ENCODE measurements at places on chromosomes 2 and 18.

- no peak for DNase-seq
Observed at GRCh38 chr18:23877371-23877770, 137.2 kb upstream of the TTC39C start.

DNA sequence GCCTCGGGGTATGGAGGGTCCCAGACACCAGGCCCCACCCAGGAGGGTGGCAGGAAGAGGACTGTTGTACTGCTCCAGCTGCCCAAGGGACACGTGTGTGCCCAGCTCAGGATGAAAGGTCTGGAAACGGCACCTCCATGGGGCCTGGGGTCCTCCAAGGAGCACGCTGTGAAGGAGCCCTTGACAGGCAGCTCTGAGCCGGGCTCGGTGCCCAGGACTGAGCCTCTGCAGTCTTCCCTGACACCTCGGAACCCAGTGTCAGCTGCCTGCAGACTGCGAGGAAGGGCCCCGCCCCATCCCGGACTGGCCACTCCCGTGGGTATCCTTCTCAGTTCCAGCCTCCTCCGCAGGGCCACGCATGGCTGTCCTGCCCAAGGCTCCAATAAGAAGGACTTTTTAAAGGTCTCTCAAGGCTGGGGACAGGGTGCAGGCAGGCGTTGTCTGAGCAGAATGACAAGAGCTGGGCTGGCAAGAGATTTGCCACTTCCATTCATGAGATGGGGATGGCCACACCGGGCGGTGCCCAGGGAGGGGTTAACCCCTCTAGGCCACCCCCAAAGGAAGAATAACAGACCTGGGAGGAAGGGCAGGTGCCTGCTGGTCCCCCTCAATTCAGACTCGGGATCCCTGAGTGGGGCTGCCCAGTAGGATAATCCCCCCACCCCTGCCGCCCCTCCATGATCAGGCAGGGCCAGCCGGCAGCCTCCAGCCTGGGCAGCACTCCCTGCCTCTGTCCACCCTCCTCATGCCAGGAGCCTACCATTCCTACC lies 8.9 kb downstream of the ECEL1 start:
- DNase-seq, result no peak

DNA sequence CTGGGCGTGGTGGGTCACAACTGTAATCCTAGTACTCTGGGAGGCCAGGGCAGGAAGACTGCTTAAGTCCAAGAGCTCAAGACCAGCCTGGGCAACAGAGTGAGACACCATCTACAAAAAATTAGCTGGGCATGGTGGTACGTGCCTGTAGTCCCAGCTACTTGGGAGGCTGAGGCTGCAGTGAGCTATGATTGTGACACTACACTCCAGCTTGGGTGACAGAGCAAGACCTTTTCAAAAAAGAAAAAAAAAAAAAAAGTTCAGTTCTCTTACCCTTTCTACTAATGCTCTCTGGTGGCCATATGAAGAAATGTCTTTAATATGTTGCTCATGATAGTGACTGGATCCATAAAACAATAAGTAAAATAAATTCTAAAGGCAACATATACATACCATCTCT lies 14.9 kb downstream of the TYW5 start:
- DNase-seq, result no peak

DNA sequence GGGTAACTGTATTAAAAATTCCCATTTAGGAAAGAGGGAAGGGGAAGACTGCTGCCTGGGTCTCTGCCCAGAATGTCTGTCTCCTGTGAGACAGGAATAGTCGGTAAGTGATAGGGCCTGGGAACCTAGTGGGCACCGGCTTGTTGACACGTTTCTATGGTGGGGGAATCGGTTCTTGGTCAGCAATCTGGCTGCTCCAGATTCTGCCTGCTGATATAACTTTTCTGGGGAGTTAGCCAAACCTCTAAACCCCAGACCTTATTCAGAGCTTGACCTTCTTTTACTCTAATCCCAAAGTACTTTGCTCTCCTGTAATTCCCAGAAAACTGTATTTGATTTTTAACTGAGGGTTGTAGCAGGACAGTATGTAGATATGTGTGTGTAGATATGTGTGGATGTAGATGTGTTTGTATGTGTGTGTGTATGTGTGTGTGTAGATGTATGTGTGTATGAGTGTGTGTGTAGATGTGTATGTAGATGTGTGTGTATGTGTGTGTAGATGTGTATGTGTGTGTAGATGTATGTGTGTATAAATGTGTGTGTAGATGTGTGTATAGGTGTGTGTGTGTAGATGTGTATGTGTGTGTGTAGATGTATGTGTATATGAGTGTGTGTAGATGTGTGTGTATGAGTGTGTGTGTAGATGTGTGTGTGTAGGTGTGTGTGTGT lies 61.8 kb upstream of the TXNDC2 start:
- peak; percentile 41 for DNase-seq

GRCh38 chr2:109331896-109332848 lies 203.2 kb downstream of the SH3RF3 start:
- DNase-seq, result peak; percentile 94

DNA sequence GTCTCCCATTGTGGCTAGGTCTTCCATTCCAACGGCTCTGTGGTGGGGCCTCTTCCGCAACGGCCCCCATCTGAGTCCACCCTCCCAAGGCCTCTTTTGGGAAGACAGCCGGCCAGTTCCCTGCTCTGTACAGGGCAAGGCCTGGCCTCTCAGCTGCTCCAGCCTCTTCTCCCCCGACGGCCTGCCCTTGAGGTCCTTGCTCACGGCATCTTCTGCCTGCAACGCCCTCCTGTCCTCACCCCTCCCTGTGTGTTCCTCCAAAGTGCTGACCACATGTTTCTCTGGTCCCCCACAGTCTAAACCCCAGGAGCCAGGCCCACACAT lies 16.0 kb downstream of the HS6ST1 start:
- no peak for DNase-seq

DNA sequence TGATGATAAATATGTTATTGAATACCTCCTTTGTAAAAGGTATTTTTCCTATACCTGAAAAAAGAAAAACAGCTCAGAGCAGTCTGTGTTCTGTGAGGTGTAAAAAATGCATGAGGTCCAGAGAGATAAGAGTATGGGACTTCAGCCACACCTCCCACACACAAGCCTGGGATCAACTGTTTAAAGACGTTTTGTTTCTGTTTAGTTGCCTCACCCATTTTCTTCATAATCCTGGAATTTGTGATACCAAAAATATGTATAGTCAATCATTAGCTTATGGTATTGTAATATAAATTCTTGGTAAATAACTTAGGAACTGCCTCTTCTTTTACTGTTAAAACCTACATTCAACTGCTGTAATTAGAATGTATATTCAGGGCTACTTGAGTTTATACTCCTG lies 1322.9 kb upstream of the TMEFF2 start:
- no peak for DNase-seq

- no peak for DNase-seq
Observed at GRCh38 chr18:48050176-48050575, 119.7 kb upstream of the SMAD2 start.

- DNase-seq, result no peak
Observed at GRCh38 chr2:69422198-69422597, 15.0 kb downstream of the NFU1 start.

- peak; percentile 63 for DNase-seq
Observed at GRCh38 chr2:226611944-226612318, 187.7 kb downstream of the IRS1 start.

DNA sequence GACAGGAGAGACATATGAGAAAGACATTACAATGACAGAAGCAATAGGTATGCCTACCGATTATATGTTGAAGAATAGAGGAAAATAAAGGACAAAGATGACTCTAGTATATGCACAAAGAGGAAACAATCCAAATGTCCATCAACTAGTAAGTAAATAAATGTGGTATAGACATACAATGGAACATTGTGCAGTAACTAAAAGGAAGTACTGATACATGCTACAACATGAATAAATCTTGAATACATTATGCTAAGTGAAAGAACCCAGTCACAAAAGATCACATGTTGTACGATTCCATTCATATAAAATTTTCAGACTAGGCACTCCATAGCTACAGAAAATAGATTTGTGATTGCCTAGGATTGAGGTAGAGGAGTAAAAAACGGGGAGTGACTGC lies 28.5 kb upstream of the PGAP1 start:
- no peak for DNase-seq

GRCh38 chr2:168907940-168908662 lies 7.0 kb downstream of the G6PC2 start:
- no peak for DNase-seq

DNA sequence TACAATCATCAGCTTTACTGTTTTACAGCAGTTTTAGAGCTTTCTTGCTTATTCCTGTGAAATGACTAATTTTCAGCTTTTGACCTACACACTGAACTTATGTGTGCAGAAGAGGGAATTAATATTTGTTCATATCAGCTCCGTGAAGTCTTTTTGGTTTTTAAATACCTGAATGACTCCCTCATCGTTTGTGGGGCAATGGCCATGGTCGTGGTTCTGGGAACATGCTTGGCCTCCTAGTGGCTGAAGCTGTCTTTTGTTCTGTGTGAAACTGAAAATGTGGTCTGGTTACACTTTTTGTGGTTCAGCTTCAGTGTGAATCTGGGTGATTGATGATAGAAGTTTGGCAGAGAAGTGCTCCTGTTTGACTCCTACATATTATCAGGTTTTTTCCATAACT lies 408.1 kb downstream of the THSD7B start:
- DNase-seq, result peak; percentile 83

GRCh38 chr2:65940856-65941255 lies 494.1 kb upstream of the MEIS1 start:
- no peak for DNase-seq

DNA sequence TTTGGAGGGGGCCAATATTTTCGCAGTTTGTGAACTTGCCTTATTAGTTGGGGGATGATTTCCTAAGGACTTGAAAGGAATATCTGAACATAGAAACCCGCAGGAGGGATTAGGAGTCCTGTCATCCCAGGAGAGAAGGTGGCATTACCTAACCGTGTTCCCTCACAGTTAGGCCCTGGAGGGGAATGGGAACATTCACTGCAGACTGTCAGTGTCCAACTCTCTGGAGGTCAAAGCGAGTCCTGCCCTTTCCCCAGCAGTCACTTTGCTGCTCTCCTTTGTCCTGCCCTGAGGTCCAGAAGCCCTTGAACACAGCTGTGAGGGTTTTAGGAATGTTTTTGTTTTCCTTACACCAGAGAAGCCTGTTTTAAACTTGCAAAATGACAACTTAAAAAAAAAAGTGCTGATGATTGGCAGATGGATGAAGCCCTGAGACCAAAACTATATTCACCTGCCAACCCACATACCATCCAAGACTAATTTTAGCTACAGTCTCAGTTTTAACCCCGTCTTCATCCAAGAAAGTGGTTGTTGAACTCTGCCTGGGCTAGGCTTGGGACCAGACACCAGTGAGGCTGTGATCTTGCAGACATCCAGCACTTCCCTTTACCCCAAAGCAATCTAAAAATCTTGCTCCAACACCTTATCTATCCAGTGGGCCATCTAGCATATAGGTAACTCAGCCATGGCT lies 90.5 kb upstream of the MEX3C start:
- DNase-seq, result no peak

GRCh38 chr18:37965572-37965970 lies 400.0 kb upstream of the CELF4 start:
- DNase-seq, result no peak

DNA sequence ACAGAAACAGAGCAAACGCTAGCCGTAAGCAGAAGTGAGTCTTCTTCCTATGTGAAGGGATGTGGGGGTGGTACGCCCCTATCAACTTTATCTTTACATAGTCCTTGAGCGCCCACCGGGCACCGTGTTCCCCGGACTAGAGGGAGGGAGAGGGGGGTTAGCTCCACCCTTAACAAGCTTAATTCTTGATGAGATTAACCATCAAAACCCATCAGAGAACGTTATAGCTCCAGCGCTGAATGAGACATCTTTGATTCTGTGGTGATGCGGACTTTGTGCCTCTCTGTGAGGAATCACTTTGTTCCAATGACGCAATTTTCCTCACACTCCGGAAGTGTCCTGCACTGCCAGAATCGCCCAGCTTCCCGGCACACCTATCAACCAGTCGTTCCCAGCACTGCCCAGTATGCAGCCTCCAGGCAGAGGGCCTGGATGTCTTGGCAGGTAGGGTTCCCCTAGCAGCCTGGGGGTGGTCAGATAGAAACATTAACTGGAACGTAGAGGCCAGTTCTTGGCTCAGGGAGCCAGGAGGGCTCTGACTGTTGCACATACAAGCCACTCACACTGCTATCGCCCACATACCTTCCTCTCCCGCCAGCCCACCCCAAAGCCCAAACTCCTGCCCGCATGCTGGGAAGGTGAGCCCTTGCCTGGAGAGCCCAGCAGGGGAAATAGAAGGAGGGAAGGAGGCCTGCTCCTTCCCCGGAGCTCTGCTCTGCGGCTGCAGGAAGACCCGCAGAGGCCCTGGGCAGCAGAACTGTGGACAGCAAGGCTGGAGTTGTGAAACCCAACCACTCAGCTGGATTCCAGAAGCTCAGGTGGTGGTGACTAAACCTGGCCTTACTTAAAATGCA lies 1.9 kb upstream of the ODC1 start:
- DNase-seq, result no peak

DNA sequence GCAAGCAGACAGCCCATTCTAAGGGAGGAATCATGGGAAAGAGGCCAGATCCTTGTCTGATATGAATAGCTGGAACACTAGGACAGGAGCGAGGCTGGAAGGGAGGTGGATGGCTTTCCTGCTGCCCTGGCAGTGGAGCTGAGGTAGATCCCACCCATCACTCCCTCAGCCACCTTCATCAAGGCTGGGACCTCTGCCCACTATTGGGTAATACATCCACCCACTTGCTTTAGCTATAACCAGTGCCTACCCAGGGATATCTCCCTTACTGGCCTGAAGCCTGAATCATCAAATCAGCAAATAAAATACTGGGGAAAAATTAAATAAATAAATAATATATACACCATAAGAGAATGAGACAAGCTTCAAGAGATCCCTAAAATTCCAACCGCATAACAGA lies 183.2 kb upstream of the KYNU start:
- no peak for DNase-seq

DNA sequence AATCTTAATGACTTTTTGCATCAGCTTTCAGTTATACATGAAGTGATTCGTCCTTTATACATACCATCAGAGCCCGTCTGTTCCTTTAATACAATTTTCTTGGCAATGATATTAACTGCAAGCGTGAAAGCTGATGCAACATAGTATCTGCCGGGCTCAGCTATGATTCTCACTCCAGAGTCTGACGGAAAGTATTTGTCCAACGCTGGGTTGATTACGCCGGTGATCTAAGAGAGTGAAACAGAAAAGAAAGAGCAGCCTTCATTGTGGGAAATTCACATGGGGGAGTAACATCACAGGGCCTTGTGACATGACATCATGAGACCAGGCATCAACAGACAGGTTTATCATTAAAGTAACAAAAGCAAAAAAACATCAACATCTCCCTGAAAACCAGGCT lies 6.2 kb downstream of the ODC1 start:
- peak; percentile 43 for DNase-seq

DNA sequence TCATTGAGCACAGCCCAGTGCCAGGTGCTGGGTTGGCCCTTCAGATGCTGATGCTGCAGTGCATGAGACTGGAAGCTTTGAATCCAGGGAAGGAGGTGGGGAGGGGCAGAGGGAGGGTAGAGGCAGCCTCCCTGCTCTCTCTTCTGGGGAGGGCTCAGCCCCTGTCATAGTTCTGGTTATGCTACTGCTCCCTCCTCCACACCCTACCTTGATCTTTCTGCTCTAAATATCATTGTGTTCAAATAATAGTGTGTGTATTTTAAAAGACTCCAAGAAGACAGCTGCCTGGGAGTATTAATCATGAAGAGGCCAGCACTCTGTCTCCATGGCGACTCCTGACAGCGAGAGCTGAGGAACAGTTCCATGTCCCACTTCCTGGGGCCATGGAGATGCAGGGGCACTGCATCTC lies 3.8 kb upstream of the EGR4 start:
- DNase-seq, result no peak

GRCh38 chr2:20425371-20425881 lies 21.4 kb upstream of the RHOB start:
- DNase-seq, result peak; percentile 47

Measured in fibroblast of skin of abdomen (primary cell).